ENCODE measurements at places on chromosomes 1 and 21.

DNA sequence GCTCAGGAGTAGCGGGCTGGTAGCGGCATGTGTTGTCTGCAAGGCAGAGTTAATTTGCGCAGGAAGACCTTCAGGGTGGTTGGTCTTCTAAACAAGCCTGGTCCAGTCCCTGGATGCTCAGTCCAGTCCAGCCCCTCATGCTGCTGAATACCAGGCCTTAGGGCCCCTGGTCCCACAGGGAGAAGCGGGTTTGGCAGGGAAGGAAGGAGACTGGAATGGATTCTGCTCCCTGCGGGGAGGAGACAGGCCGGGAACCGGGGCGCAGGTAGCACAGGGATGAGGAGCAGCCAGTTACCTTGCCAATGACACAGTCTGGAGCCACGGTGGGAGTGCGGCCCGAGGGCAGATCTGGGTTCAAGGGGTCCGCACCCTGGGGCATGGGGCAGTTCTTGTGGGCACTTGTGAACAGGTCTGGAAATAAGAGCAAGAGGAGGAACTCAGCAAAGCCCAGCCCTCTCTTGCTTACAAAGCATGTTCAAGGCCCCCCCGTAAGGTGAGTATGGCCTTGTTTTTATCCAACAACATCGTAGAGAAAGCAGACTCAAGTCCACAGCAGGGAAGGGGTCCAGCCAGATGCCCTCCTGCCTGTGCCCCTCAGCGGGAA, 10.1 kb downstream of the FAM131C start:
- no peak for DNase-seq

DNA sequence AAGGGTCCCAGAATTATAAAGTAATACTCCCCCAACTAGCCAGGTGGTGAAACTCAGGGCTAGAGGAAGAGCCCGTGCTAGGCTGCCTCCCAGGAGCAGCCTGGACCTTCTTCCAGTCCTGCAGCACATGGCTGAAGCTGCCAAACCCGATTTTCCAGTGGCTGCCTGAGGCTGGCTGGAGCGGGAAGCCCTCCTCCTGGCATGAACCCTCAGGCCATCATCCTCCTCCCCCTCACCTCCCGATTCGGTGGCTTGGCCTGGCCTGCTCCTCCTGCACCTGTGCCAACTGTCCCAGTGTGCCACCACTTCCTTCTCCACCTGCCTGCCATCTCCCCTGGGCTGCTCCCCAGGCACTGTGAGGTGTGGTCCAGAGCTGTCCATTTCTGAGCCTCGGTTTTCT, 3.0 kb upstream of the TSPAN1 start:
- DNase-seq: no peak

GRCh38 chr1:109823543-109824348, 60.0 kb upstream of the EPS8L3 start:
- DNase-seq: no peak

DNA sequence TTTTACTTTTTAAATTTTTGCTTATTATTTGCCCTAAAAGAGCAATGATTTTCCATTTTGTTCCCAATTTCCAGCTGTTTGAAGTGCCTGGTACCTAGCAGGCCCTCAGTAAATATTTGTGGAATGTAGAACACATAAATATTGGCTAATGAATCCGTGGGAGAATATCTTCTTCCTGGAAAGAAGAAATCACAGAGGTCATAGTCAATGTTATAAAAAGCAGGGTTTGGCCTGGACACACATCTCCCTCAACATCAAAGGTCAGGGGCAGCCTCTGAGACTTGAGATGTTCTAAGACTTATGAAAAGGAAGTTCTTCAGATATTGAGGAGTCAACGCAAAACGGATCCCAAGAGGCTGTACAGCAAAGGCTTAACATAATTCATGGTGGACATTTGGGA, 358.1 kb downstream of the HHAT start:
- DNase-seq: no peak

DNA sequence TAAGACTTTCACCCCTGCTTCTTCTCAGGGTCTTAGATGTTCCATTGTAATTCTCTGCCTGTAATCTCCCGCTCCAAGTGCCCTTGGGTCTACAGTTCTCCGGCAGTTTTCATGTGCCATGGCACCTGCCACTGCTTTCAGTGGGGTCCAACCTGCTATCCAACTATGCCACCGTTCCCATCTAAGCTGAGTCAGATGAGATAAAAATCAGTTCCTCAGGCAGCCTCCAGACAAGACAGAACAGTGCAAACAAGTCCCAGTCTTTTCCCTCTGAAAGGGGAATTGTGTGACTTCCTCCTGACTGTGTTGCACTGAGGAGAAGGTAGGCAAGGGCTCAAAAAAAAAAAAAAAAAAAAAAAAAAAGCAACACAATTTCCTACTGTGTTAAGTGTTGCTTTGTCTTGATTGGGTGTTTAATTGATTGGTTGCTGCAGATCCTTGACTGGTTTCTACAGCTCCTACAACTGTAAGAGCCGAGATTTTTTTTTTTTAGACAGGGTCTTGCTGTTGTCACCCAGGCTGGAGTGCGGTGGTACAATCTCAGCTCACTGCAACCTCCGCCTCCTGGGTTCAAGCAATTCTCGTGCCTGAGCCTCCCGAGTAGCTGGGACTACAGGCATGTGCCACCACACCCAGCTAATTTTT, 50.7 kb downstream of the EBNA1BP2 start:
- DNase-seq: no peak

DNA sequence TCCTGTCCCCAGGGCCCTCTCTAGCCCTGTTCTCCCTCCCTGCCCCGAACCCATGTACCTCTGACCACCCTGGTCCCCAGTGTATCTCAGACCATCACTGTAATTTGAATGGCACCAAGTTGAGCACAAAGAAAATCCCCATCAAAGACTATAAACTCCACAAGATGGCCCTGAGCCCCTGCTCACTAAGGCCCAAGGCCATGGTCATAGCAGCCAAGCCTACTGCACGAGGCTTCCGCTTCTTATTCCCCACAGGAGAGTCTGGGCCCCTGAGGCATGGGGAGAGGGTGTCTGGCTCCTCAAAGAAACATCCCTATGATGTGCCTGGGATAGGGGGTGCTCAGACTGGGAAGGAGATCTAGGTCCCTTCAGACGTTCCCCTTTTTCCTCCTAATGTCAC, 4.5 kb downstream of the ZNF683 start:
- DNase-seq: no peak

- no peak for DNase-seq
Measured at GRCh38 chr1:77383236-77383635, 101.4 kb downstream of the AK5 start.

DNA sequence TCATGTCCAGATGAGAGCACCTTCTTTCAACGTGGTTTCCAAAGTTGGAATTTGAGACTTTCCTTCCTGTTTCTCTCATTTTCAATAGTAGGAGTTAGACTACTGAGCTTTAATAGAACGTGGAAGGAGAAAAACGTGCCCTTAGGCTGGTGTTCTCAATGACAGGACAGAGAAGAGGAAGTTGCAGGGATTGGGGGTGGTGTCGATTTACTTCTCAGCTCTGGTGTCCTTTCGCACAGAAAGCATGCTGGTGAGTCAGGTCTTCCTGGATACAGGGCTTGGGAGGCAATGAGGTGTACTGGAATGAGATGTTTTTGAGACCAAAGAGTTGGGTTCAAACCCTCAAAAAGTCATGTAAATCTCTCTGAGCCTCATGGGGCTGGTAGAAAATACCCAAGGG, 67.1 kb downstream of the HIVEP3 start:
- DNase-seq: no peak

DNA sequence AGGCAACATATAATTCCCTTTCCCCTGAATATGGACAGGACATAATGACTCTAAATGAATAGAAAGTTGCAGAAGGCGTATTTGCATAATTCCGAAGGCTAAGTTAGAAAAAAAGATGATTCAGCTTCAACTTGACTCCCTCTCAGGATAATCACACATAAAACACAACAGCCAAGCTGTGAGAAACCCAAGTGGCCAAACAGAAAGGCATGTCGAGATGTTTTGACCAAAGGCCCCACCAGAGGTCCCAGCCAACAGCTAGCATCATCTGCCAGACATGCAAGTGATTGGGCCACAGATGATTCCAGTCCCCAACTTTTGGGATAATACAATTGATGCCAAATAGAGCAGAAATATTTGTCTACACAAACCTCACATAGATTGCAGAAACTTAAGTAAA, 444.9 kb downstream of the LTN1 start:
- no peak for DNase-seq

DNA sequence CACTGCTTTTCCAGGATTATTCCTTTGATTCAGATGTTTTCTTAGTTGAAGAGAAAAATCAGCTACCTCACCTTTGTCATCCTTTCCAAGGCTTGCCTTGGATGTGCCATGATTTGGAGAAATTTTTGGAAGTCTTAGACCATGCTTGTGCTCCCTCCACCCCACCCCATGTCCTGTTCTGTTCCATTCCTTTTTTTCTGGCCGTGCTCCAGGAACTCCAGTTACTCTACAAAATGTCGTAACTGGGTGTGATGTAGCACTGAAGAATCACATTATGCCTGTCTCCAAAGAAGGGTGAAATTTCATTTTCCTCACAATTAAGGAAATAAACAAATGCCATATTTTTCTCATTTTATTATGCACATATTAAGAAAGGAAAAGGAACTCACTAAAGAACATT, 217.8 kb upstream of the ZRANB2 start:
- DNase-seq: no peak

DNA sequence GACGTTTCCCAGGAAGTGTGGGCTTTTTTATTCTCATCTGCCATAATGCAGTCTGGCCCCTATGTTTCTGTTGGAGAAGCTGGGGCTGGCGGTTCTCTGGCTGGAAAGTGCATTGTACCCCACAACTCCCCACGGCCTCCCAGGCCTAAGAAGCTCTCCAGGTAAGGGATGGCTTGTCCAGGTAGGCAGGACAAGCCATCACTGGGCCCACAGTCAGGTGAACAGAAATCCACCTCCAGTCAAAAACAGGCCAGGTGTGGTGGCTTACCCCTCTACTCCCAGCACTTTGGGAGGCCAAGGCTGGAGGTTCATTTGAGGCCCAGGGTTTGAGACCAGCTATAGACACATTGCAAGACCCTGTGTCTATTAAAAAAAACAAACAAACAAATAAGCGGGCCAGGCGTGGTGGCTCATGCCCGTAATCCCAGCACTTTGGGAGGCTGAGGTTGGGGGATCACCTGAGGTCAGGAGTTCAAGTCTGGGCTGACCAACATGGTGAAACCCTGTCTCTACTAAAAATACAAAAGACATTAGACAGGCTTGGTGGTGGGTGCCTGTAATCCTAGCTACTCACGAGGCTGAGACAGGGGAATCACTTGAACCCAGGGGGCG, 3.1 kb upstream of the WNT9A start:
- no peak for DNase-seq

DNA sequence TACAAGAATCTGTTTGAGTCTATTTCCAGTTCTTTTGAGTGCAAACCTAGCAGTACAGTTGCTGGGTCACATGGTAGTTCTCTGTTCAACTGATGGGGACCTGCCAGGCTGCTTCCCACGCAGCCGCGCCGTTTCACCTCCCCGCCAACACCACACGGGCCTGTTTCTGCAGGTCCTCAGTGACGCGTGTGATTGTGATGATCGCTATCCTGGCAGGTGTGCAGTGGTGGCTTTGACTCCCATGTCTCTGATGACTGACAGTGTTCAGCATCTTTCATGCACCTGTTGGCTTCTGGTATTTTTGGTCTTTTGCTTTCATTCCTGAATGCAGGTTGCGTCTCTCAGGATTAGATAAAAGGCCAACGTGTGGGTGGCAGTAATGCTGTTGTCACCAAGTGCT, 41.6 kb downstream of the FAAP20 start:
- DNase-seq: no peak
